ENCODE measurements at places on chromosomes 3 and 15.

DNA sequence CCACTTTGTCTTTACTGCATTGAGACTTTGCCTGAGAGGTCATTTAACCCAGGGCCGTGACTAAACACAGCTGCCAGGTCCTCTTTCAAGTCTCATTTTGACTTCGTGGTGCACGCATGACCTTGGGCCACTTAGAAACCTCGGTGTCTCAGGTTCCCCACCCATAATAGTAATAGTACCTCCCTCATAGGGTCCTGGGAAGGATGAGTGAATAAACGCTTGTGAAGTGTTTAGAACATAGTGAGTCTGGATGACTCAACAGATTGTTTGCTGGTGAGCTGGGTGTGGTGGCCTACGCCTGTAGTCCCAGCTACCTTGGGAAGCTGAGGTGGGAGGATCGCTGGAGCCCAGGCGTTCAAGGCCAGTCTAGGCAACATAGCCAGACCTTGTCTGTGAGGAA lies 56.3 kb downstream of the BDH1 start:
- DNase-seq, result no peak

DNA sequence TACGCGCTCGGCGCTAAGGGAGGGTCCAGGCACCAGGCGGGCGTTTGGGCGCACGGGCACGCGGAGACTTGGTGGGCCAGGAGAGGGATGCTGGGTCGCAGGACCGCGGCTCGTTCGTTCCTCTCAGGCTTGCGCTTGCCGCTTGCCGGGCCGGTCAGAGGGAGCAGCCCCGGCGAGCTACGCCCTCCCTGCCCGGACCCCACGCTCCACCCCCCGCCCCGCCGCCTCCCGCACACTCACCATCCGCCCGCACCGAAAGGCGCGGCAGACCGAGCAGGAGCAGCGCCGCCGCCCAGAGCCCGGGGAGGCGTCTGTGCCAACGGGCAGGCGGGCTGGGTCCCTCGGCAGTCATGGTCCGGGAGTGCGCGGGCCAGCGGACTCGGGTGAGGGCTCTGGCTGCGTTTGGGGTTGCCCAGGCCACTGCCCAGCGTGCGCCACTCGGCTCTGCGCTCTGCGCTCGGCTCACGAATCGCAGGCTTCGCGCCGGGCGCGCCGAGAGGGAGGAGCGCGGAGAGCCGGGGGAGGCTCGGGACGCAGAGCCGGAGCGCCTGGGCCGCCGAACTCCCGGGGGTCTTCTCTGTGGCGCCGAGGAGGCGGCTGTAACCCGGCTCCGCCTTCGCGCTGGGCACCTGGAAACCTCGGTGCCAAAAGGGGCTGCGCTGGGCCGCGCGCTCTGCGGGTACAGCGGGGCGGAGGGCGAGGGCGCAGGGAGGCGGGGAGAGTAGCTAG lies at the start of gene SUSD5:
TSS of gene SUSD5 (minus strand) at position 365 of the 729 bp plus-strand sequence. CDS start at position 352, 13 bp downstream.
- DNase-seq, result no peak

DNA sequence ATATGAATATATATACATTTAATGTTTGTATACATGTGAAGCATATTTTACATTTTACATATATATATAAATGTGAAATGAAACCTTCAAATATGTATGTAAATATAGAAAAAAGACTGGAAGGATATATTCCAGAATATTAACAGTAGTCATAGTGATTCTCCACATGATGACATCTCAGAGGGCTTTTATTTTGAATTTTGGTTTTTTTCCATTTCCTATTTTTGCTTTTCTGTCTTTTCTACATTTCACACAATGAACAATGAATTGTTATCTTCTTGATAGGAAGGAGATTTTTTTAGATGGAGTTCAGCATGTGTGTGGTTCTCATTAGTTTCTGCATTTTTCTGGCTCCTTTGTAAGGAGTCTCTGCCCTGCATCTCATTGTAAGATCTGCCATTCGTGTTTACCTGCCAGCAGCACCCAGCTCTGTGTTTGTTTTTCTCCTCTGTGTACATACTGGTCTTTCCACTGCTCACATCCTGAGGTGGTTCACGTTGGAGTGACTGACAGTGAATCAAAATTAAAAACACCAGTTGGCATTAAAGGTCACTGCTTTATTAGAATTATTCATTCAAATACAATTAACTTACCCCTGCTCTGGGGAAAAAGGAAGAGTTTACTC lies 425.3 kb upstream of the MDFIC2 start:
- DNase-seq, result no peak

DNA sequence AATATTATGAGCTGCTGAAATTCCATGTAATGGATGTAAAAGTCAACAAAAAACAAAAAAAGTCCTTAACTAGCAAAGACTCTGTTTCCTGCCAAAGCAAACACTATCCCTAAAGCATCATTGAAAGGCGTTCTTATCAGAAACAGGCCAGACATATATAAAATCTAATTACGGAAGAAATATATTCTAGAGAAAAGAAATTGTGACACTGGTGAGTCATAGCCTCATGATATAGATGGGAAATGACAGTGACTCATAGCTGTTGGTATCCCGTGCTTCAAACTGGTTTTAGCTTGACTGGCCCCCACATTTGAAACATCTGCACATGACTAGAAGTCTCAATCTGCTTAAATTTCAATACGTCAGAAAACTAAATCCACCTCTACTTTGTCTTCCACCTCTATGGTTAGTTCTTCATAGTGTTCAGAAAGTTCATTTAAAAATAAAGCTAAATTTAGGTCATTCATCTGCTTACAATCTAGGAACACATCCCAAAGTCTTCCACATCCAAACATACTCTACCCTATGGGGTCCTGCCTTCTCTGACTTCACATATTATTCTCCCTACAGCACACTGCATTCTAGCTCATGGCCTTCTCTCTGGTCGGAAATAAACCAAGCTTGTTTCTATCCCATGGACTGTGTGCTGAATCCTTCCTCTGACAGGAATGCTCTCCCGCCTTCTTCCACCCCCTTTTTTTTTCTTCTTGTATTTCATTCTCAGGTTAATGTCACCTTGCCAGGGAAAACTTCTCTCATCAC lies 456.3 kb upstream of the ARRDC4 start:
- DNase-seq, result no peak

- no peak for DNase-seq
These were observed 15.5 kb upstream of the PRSS50 start for GRCh38 chr3:46733026-46733800.

DNA sequence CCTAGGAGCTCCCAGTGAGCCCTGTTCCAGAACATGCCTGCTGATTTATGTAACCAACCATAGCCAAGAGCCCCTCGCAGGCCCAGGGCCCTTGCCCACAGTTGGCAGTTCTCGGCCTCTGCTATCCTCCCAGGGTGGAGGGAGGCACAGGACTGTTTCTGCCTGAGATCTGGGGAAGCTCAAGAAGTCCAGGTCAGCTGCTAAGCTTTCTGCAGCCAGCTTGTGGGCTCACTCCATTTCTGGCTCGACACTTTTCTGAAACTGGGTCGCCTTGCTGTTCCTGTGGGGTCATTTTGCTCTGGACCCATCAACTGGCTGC lies 72.5 kb upstream of the HERC1 start:
- DNase-seq, result no peak

DNA sequence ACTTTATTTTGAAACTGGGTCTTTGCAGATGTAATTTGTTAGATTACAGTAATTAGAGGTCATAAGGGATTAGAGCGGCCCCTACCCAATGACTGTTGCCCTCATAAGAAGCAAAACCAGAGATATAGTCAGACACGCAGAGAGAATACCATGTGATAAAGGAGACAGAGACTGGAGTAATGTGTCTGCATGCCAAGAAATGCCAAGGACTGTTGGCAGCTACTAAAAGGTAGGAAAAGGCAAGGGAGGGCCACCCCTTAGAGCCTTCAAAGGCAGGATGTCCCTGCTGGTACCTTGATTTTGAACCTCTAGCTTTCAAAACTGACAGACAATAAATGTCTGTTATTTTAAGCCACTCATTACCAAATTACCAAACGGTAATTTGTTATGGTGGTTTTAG lies 548.2 kb downstream of the FHIT start:
- no peak for DNase-seq

DNA sequence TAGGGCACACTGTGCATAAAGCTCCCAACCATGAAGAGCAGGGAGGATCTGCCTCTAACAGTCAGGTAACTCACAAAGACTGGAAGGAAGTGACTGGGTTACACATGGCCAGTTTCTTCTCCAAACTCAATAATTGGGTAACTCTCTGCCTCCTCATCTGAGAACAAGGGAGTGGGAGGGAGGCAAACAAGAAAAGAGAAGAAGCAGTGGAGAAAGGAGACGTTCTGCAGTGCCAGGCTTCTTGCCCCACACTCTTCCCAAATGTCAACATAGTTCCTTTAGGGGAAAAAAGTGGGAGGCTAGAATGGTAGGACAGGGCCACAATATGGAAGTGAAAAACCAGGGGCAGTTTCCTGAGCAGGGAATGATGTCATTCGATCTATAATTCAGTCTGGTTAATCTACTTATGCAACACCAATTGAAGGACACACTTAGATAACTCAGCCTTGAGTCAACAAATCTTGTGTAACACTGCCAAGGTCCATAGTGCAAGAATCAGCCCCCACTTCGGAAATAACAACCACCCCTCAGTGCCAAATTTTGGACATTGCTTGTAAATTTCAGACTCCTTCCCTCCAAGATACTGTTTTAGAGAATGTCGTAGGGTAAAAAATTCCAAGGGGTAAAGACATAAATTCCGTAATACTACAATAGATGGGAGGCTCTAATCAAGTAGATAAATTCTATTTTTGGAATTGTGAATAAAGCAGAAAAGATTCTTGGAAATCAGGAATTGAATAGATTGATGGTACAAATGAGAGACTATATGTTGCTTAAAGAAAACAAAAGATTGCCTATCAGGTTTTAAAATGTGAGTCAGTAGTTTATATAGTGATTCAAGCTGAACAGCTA lies 143.0 kb downstream of the LPP start:
- no peak for DNase-seq

DNA sequence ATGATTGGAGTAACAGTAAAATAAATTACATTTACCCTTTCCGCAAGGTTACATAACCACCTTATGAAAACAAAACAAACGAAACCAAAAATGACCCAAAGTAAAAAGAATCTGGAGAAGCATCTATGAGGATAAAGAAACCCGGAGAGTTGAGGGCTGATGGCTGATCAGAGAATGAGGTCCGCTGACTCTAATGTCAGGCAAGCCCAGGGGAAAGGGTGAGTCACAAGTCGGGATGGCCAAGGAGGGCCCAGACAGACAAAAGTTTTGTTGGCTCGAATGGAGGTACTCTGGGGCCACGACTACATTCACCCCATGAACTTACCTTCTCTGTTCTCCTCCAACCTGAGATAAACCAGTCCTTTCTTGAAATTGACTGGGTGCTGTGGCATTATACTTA lies 95.7 kb downstream of the RORA start:
- no peak for DNase-seq

GRCh38 chr15:40354408-40355171 lies 3.4 kb upstream of the DISP2 start:
- DNase-seq, result no peak

- DNase-seq, result no peak
These were observed 17.6 kb downstream of the RSRC1 start for GRCh38 chr3:158127250-158128219.

- DNase-seq, result no peak
These were observed 44.6 kb downstream of the FMN1 start for GRCh38 chr15:33149919-33150318.

- DNase-seq, result no peak
These were observed 25.4 kb downstream of the CTDSPL start for GRCh38 chr3:37887062-37887461.

DNA sequence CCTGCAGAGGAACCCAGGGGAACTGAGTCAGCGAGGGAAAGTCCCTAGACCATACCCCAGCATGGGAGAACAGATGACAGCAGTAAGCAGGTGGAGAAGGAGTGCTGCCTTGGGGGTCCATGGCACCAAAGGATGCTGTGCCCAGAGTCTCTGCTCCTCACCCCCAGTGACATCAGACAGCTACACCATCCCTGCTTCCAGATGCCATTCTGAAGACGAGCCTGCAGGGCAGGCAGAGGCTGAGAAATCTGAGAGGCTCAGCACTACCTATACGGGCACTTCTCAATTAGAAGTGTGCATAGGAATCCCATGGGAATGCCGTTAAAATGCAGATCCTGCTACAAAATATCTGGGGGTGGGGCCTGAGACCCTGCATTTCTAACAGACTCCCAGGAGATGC lies 211.3 kb upstream of the NSMCE3 start:
- DNase-seq, result no peak

- no peak for DNase-seq
These were observed 17.1 kb downstream of the SNX1 start for GRCh38 chr15:64112904-64113303.

DNA sequence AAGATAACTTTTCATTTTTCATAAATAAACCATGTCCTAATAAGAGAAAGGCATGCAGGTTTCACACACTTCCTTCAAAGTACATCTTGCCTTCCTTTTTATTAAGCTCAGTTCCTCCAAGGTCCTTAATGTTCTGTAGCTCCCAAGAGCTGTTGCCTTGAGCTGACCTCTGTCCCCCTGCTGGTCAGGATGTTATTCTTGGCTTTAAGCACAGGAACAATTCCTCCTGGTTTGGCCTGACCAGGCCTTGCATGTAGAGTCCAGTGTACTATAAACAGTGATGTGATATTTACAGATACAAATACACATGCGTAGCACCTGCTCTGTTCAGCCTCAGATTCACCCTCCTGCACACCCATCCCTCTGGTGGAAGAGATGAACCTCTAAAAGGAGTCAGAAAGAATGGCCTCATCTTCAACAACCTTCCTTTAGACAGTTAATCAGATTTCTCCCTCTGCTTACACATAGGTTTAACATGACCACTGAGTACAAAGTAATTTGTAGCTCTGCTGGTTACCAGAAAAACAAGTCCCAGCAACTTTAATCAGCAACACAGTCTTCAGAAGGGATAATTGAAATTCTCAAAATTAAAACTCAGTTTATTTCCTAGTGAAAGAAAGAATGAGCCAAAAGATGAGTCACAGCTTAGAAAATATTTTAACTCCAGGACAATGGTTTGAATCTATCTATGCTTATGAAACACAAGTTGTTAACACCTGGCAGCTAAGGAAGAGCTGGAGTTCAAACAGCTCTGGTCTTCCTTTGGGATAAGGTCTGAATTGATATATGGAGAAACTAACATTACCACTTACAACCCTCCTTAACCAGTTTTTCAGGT lies 46.5 kb downstream of the PTPN9 start:
- no peak for DNase-seq

DNA sequence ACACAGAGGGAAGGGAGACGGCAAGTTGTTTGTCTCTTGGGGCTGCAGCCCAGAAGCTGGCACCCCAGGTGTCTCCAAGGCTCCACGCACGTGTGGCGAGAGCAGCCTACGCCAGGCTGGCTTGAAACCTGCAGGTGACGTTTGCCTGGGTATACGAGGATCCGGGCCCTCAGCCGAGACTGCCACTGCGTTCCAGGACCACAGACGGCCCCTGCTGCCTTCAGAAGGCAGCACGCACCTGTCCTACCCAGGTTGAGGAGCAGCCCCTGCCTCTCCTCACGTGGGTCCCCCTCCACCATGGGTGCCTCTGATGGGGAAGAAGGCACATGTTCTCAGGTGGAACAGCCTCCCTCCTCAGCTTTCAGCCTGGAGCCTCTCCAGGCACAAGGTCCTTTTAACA lies 75.3 kb upstream of the PRR20G start:
- DNase-seq, result no peak
